ENCODE measurements at places on chromosomes 2 and 18.

GRCh38 chr2:47010176-47010575, 94.6 kb upstream of the MCFD2 start:
- DNase-seq, result no peak

GRCh38 chr2:116142644-116143227, 1671.8 kb upstream of the DDX18 start:
- DNase-seq, result no peak

DNA sequence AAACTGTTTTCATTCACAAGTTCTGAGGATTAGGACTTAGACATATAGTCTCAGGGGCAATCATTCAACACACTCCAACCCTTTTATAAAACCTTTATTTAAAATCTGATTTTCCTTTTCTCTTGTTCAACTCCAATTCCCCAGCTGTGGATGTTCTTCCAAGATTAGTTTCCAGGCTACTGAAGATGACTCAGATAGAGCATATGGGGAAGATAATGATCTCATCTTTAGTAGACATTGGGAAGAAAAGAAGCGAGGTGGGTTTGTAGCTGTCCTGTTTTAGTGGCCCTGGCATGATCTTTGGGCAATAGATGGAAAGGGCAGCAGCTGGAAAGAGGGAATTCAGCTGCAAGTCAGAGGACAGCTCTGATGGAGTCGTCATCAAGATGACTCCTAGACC, 247.7 kb upstream of the CCDC68 start:
- no peak for DNase-seq

DNA sequence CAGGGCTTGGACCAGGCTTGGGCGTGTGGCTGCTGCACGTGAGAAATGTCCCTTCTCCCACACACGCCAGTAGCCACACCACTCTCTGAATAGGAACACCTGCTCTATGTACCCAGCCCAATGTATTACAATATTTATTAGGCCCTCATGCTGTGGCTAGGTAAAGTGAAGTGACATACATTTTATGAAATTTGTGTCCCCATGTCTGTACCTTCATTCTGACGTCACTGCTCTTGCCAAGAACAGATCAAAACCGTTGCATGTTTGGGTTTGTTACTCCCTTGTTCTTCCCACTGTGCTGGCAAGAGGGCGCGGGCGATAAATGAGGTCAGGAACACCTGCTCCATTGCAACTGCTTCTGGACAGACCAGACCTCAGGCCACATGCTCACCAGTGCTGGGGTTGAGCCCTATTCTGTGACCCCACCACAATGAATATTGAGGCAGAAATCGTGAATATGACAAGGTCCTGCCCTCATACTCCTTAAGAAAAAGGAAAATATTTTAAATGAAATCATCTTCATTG, 436.4 kb upstream of the SALL3 start:
- no peak for DNase-seq

DNA sequence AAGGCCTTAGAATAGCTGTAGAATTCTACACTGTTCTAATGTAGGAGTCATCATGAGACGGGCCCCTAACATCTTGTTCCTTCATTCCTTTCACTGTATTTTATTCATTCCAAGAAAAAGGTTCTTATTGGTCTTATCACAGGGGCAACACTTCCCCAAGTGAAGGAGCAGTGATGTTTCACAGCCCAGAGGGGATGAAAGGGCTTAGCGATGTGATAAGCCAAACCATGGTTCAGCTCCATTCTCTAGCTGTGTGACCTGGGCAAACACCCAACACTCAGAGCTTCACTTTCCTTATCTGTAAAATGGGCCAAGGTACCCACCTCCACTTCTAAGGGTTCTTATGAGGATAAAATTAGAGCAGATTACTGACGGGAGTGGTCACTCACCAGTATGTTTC, 25.4 kb upstream of the HS6ST1 start:
- no peak for DNase-seq

DNA sequence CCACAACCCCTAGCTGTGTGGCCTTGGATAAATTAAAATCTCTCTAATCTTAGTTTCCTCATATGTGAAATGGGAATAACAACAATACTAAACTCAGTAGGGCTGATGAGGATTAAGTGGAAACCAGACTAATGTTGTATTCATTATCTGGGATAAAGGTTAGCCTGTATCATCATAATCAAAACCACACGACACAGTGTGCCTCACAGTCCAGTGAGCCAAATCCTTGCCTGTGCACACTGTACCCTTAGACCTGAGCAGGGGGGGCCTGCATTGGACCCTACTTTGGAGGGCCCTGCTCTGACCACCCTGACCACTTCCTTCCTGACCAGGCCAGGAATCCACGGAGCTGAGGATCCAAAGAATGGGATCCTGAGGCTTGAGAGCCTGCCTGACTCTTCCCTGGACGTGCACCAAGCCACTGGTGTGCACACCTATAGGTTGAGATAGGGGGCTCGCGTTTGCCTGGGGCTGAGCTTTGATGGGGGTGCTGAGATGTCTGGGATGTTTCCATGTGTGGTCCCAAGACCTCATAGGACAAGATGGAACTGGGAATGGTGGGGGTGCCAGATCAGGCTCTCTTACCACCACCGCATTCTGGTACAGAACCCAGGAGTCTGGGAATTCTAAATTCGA, 69.7 kb downstream of the TGOLN2 start:
- no peak for DNase-seq

DNA sequence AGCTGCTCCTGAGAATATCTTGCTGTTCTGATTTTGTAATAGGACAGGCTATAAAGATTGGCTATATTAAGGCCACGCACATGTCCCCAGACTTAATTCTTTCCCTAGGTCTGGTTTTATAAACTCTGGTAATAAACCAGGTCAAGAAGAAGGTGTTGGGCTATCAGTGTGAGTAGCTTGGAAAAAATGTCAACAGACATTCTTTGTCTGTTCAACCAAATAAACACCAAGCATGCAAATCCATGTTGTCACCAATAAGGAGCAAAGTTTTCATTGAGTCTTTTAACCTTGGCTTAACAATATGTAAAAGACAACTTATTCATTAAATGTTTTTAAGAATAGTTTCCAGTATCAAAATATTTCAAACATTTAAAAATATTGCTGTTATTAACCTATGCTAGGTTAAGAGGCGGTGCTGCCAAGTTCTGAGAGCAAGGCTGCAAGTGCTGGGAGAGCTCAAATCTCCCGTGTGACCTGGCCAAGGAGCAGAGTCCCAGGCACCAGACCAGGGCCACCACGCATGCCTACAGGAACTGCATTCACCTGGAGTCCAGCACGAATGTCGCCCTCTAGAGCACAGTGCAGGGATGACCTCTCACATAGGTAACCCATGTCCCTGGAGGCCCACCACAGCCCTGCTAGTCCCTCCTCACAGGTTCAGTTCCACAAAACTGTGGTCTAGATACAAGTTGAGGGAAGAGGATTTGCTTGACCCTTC, 120.5 kb upstream of the POU3F3 start:
- peak; percentile 58 for DNase-seq

DNA sequence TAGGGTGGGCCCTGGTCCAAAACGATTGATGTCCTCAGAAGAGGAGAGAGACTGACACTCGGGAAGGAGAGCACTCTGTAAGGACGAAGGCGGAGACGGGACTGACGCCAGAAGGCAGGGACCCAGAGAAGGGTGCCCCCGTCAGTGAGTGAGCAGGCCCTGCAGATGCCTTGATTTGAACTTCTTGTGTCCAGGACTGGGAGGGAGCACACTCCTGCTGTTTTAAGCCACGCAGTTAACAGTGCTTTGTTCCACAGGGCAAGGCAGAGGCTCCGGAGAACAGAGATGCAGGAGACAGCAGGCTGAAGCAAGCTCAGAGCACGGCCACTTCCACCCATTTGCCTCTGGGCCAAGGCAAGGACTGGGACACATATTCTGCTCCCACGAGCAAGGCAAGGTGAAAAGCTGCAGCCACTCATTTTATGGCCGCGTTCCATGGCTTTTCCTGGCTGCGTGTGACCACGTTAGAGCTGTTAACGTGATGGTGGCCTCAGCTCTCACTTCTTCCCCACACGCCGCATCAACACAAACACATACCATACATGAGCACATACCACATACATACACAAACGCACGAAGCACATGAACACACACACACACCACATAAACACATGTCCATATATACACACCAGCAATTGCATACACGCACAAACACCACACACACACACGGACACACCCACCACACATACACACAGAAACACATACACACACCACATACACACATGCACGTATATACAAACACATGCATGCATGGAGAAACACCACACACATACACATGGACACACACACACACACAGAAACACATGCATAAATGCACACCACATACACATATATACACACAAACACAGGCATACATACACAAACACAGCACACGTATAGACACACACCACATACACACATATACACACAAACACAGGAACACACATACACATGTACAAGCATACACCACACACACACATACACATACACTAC, 521.0 kb upstream of the MYT1L start:
- DNase-seq, result no peak

GRCh38 chr2:20451341-20451740, 4.5 kb downstream of the RHOB start:
- no peak for DNase-seq

DNA sequence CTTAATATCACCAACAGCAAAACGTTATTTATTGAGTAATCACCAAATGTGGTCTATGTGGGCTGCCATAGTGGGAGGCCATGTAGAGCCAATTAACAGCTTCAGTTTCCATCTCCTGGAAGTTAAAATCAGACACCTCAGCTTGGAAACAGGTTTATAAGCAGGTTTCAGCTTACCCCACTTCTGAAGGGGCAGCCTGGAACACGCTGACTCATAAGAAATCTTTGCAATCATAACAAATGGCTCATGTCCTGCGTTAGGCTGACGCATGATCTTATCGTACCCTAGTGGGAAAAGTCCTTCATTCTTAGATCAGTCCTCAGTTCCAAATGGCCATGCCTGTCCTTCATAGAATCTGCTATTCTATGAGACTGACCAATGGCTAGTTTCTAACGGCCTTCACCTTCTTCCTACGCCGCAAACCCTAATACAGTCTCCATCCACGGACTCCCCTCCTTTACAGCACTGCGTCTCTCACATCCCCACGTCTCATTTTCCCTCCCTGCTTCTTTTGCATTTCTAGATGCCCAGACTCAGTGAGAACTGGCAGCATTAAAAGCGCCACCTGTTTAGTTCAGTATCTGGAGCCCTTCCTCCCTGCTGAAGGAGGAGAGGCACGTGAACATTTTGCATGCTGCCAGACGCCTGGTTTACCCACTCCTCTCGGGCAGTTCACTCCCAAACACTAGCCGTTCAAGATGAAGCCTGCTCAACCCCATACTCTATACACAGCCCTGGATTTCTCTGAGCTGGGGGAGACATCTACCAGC, 24.2 kb upstream of the BZW1 start:
- no peak for DNase-seq

GRCh38 chr2:171626949-171627348, 60.3 kb upstream of the DYNC1I2 start:
- DNase-seq, result no peak

DNA sequence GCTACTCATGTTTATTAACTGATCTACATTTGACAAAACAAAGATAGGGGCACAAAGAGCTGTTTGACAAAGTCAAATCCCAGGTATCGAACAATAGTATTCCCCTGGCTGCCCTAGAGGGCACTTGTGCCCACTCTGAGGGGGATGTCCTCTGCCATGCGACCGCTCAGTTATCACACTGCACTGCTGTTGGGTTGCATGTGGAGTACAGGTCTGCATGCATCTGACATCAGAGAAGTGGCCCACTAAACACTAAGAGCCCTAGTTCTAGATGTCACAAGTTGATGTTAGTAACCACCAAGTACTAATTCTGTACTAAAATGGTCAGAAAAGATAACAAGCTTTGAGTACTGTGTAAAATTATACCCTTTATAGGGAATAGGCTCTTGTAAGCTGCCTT, 20.1 kb upstream of the FLACC1 start:
- no peak for DNase-seq

GRCh38 chr2:235046589-235046988, 94.8 kb downstream of the SH3BP4 start:
- DNase-seq, result no peak

- DNase-seq, result no peak
Observed at GRCh38 chr2:195813421-195813820, 156.4 kb downstream of the SLC39A10 start.

DNA sequence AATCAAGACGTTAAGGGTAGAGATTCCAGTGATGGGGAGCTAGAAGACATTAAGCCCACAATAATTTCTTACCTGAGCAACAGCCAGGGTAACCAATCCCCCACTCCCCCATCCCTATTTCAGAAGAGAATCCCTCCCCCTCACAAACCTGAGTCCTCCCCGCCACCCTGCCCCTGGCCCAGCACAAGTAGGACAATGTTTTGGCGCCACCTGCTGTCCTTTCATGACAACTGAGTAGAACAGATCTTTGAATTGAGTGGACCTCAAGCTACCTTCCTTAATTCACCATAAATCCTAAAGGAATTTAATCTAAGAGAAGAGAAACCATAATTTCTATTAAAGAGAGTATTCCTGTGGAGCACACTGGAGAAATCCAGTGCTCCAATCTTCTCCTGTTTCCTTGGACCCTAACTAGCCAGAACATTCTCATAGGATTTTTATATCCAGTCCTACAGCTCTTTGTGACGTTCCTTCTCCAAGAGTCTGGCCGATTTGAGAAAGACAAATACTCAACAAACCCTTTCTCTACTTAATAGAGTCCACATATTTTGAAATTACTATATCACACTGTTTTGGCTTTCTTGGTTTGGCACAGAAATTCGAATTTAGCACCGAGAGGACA, 41.1 kb downstream of the NHEJ1 start:
- DNase-seq, result peak; percentile 62

DNA sequence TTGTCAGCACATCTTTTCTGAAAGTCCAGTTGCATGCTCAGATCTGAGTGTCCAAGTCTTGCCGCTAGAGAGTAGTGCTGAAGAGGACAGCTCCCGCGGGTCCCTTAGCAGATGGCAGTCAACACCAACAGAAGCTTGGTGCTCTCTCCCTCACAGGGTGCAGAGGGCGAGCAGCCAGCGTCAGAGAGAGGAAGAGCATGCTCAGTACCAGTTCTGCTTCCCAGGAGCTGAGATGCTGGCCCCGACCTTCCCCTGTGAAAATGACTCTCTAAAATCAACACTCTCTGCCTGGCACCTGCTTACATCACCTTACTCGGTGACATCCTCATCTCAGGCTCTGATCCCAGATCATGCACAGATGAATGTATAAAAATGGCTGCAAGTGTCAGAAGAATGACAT, 86.0 kb upstream of the TWIST2 start:
- no peak for DNase-seq

DNA sequence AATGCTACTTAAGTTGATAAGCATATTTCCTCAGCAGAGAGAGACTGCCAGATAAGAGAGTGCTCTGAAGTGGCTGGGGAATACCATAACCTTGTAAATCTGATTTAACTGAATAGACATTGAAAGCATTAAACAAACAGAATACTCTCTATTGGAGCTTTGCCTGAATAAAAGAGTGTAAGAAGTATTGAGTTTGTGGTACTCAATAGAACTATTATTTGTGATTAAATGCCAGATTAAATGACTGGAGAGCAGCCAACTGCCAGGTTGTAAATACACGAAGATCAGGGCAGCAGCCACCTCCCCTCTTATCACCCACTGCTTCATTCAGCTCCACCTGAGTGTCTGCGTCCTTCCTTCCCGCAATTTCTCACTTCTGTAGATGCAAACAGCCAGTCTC, 373.6 kb downstream of the DCDC2C start:
- no peak for DNase-seq

All from GM12865 (cell line).